Activated T-helper 2 cell treated with anti-CD3 and anti-CD28 coated beads, Interferon-gamma antibody, Interleukin-2, Interleukin-4, amounts not matched to agents 10 μg/mL and 5 μg/mL and 100 μg/mL, durations not matched to agents 14 hours and 24 hours and 36 hours (primary cell): ENCODE measurements at places on chromosomes 6 and 20.

DNA sequence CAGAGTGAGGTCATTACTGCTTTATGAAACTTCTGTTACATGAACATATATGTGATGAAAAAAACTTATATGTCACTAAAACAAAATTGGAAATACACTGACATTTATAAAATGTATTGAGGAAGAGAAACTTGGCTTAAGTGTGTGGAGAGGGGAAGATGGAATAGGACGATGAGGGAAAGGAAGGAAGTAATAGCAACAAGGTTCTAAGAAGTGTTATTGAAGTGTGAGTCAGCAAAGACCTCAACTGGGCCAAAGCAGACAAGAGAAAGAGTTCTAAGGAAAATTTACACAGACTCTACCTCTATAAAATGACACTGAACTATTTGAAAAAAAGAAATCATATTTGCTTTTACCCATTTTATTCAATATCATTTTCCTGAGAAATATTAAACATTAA, 38.3 kb downstream of the SNX3 start:
- H3K27ac ChIP-seq: peak overlapping the region; percentile 76
- H3K4me1 ChIP-seq: peaks cover 11% of the 10 kb centered on the region
- H3K27me3 ChIP-seq: no peaks in the 10 kb centered on the region
- no peak for DNase-seq
- no peak overlapping the region for H3K4me3 ChIP-seq
- H3K36me3 ChIP-seq: peaks cover 38% of the 10 kb centered on the region

DNA sequence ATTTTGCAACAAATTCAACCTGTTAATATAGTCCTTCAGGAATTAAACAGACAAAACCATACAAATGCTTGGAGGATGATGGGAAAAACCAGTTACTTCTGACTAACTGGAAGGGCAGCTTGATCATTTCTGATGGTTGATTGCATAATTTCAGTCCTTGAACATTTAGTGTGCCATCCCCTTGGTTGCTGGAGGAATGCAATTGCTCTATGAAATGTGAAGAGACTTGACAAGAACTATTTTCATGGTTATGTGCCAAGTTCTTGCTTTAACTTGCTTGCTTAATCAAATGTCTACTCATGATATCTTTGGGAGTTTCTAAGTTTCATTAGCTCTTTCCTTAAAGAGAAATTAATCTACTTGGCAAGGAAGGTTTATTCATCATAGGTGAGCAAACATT, 45.2 kb downstream of the ANKEF1 start:
- H3K36me3 ChIP-seq: no peaks in the 10 kb centered on the region
- no peaks in the 10 kb centered on the region for H3K27me3 ChIP-seq
- H3K27ac ChIP-seq: no peak overlapping the region
- H3K4me1 ChIP-seq: no peaks in the 10 kb centered on the region
- DNase-seq: no peak
- no peak overlapping the region for H3K4me3 ChIP-seq

- no peak overlapping the region for H3K4me3 ChIP-seq
- DNase-seq: no peak
- H3K27me3 ChIP-seq: peaks cover 4% of the 10 kb centered on the region
- no peaks in the 10 kb centered on the region for H3K36me3 ChIP-seq
Measured at GRCh38 chr6:13098793-13099570, 229.4 kb downstream of the TBC1D7 start.

DNA sequence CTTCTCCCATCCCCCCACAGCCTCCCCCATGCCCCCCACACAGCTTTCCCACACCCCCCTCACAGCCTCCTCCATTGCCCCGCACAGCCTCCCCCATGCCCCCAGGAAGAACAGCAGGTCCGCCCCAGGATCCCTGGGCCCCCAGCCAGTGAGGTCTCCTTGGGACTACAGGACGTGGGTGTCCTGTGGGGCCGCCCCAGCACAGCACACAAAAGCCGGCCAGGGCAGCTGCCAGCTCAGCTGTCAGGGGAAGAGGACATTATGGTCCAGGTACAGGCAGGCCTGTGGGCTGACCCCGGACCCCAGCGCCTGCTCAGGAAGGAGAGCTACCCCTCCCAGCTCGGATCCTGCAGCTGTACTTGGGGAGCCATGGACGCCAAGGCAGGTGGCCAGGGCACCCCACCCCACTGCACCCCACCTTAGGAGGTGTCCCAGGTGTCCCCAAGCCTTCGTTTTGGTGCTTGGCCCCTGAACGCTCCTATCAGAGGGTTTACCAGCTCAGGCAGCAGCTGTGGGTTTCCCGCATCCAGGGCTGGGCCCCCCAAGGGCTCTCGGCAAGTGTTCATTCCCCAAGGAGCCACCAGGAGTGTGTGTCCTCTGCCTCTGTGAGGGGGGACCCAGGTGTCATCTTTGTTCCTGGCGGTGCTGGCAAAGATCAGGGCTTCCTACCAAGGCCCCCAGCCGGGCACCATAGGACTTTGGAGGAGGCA, 42.3 kb upstream of the GATA5 start:
- H3K4me1 ChIP-seq: peaks cover 5% of the 10 kb centered on the region
- H3K27ac ChIP-seq: no peak overlapping the region
- no peak for DNase-seq

GRCh38 chr20:54067606-54068174, 2.7 kb downstream of the BCAS1 start:
- no peak overlapping the region for H3K27ac ChIP-seq
- peaks cover 3% of the 10 kb centered on the region for H3K27me3 ChIP-seq
- H3K36me3 ChIP-seq: no peaks in the 10 kb centered on the region
- DNase-seq: no peak
- peaks cover 7% of the 10 kb centered on the region for H3K4me1 ChIP-seq

GRCh38 chr6:24207413-24207812, 81.4 kb downstream of the NRSN1 start:
- H3K36me3 ChIP-seq: no peaks in the 10 kb centered on the region
- H3K27ac ChIP-seq: no peak overlapping the region
- no peak for DNase-seq
- no peak overlapping the region for H3K4me3 ChIP-seq

DNA sequence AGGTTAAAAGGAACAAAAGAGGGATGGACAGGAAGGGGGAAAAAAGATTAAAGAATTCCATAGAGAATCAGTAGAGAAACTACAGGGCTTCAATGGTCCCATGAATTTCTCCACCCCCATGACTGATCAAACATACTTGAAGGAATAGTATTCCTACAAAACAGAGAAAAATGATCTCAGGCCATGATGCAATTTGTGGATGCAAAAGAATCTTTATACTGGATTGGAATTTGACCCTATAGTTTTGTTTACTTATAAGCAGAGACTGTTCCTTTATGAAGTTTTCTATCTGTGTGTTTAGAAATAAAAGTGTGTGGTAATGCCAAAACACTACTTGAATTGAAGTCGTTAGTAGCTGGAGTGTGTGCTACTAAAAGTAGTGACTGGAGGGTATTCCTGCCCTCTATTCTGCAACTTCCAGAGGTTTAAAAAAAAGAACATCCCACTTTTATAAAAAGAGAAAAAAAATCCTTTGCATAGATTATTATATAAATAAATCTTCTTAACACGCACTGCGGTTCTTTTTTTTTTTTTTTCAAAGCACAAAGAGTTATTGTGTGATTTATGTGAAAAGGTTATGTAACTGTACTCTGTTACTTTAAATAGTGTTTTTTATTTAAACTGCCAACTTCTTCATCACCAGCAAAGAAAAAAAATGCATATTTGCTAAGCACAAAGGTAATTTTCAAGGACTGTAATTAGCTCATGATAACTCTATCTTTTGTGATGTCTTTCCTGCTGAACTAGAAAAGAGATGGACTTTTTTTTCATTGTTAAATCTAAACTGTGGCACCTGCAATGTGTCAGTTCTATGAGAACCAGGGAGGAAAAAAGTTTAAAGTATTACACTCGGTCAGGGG, 214.5 kb upstream of the CITED2 start:
- peaks cover 30% of the 10 kb centered on the region for H3K27me3 ChIP-seq
- H3K27ac ChIP-seq: no peak overlapping the region
- no peak overlapping the region for H3K4me3 ChIP-seq
- no peak for DNase-seq

DNA sequence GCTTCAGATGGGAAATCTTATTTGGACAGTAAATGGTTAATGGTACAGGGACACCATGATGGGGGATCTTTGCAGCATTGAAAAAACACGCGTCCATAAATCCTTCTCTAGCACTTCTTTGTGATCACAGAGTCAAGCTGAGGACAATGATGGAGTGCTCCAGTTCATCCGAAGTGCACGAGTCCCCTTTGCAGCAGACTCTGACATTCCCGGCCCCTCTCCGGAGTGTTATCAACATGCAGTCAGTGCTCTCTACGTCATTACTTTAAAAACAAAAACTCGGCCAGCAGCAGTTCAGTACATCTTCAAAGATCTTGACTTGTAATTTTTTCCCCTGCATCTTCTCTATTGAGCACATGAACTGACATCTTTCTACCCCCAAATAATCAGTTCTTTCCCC, 185.5 kb upstream of the AKAP12 start:
- H3K27me3 ChIP-seq: no peaks in the 10 kb centered on the region
- peaks cover 4% of the 10 kb centered on the region for H3K4me1 ChIP-seq
- DNase-seq: no peak
- no peak overlapping the region for H3K4me3 ChIP-seq
- peaks cover 26% of the 10 kb centered on the region for H3K36me3 ChIP-seq
- no peak overlapping the region for H3K27ac ChIP-seq

DNA sequence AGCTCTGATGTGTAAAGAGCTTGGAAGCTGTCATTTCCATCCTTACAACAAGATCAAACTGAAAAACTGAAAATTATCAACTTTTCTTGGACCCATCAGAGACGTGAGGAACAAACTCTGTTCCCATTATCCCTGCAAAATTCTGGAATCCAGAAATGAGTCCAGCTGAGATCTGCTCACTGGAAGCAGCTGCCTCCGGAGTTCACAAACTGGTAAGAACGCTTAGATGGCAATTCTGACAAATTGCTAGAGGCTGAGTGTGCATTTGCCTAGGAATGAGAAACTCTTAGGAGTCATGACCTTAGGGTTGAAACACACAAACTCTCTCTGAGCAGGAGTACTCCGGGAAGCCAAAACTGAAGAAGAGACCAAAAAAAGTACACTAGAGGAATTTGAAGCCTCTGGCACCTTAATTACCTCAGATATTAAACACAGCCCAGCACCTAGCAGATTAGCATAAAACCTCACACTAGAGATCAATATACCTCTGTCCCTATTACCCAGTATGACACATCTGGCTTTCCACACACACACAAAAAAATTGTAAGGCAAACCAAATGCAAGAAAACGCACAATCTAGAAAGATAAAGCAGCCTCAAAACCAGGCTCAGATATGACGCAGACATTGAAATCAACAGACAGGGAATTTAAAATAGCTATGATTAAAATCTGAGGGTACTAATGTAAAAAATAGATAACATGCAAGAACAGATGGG, 233.5 kb upstream of the SGK1 start:
- no peak overlapping the region for H3K27ac ChIP-seq
- no peaks in the 10 kb centered on the region for H3K36me3 ChIP-seq
- no peaks in the 10 kb centered on the region for H3K27me3 ChIP-seq
- no peaks in the 10 kb centered on the region for H3K4me1 ChIP-seq
- DNase-seq: no peak
- no peak overlapping the region for H3K4me3 ChIP-seq

DNA sequence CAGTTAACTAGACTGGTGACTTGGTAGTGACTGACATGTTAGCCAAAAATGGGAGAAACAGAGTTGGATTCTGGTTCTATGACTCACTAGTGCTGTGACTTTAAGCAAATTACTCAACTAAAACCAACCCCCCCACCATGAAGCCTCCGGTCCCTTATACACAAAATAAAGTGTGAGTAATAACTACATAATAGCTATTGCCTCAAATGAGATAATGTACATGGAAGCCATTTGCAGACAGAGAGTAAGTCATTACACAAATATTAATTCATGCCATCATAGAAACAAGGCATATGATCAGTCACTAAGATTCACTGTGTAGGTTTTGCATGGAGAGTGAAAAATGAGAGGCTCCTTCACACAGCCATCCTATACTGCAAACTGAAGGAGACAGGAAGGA, 111.9 kb downstream of the HIVEP2 start:
- H3K4me1 ChIP-seq: peaks cover 36% of the 10 kb centered on the region
- H3K36me3 ChIP-seq: peaks cover 57% of the 10 kb centered on the region
- no peaks in the 10 kb centered on the region for H3K27me3 ChIP-seq
- no peak for DNase-seq

DNA sequence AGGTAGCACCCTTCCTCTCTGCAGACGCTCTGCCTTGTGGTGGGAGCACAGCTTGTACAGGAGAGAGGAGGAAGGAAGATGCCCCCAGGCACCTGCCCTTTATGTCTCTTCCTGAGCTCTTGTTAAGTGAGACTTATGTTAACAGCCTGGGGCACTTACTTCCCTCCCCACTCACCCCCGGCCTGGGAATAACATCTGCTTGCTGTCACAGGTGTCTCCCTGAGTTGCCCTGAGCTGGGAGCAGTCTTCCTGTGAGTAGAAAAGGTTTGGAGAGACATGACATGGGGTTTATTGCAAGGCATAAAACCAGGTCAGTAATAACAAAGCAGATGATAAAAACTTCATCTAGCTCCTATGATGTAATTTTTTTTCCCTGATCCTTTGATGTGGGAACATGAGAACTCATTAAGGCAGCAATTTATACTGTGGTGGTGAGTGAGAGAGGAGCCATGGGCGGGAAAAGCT, 1.9 kb downstream of the SSTR4 start:
- no peak for DNase-seq
- no peaks in the 10 kb centered on the region for H3K4me1 ChIP-seq
- no peak overlapping the region for H3K4me3 ChIP-seq
- no peak overlapping the region for H3K27ac ChIP-seq

DNA sequence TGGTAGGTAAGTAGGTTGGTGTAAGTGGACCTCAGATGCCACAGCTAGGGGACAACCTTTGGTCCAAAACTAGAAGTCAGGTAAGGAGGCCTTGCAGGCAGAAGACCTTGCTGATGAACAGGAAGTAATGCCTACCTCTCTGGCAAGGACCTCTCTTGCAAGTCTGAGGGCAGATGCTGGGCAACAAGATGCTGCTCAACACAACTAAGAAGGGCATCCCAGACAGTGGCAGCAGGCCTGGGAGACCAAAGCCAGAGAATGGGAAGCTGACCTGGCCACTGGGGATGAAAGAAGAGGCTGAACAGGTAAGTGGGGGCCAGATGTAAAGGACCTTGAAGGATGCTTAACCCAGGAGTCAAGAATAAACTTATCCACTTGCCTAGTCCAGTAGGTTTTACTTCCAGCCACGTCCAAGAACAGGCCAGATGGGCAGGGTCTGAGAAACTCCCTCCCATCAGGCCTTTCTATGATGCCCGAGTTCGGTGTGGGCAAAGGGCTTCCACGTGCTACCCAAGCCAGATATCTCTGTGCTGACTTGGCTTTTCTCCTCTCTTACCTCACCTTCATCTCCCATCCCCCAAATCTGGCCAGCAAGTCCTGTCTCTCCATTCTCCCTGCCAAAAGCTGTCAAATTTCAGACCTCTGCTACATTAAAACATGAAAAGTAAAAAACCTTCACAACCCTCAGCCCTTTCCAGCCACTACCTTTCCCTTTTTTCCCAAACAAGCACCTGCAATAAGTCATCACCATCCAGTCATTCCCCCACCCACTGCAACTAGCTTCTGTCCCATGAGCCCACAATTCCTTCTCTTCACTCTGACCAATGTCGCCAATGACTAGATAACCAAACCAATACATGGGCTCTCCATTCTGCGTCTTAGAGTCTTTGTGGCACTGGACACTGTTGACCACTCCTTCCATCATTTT, 11.5 kb upstream of the PLCG1 start:
- peak overlapping the region; percentile 1 for H3K27ac ChIP-seq
- no peaks in the 10 kb centered on the region for H3K27me3 ChIP-seq
- no peak for DNase-seq
- no peak overlapping the region for H3K4me3 ChIP-seq
- peaks cover 74% of the 10 kb centered on the region for H3K36me3 ChIP-seq

GRCh38 chr6:63389191-63389844, 69.5 kb upstream of the LGSN start:
- peaks cover 2% of the 10 kb centered on the region for H3K27me3 ChIP-seq
- H3K4me1 ChIP-seq: peaks cover 2% of the 10 kb centered on the region
- no peak overlapping the region for H3K27ac ChIP-seq
- H3K36me3 ChIP-seq: no peaks in the 10 kb centered on the region
